ENCODE measurements at places on chromosomes 1 and 21. TPM values are rescaled to one million over a fixed set of nuclear protein-coding genes. Genes with fewer than 3 reads are reported as not detected.

GRCh38 chr1:66535061-66535460, 1.1 kb downstream of the SGIP1 start:
- DNase-seq = no peak

The SMIM11 gene
- 2.4 TPM for total RNA-seq

- DNase-seq = no peak
Measured at GRCh38 chr1:18764362-18764761, 95.1 kb downstream of the TAS1R2 start.

GRCh38 chr1:209565759-209566678, 17.5 kb upstream of the CAMK1G start:
- DNase-seq = peak; percentile 63

The OPRD1 gene
- total RNA-seq = 0.09 TPM
